ENCODE measurements at places on chromosomes 5 and 9.

- no peak for DNase-seq
Measured at GRCh38 chr9:21414220-21414940, 5.5 kb downstream of the IFNA8 start.

DNA sequence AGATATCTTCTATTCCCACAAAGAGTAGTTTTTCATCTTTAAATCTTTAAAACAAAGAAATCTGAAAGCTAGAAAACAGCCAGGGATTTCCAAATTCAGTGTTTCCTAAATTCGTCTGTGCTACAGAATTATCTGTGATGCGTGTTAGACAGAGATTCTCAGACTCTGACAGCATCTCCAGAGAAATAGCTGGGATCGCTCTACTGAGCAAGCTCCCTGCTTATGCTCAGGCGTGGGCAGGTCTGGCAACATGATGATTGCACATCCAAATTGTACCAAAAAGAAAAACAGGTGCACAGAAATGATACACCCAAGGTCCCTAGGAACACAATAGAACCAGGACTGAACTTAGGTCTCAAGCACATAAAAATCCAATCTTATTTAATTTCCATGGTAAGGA lies 22.8 kb upstream of the CRHBP start:
- DNase-seq: no peak

GRCh38 chr5:54446379-54446732 lies 9.1 kb upstream of the HSPB3 start:
- DNase-seq: no peak

- DNase-seq: no peak
Measured at GRCh38 chr5:10726179-10726912, 34.7 kb downstream of the DAP start.

GRCh38 chr9:115597330-115597895 lies 479.5 kb upstream of the TNC start:
- DNase-seq: no peak

- DNase-seq: no peak
Measured at GRCh38 chr9:127545196-127546124, 66.6 kb upstream of the STXBP1 start.

- DNase-seq: no peak
Measured at GRCh38 chr9:37102486-37102885, 17.9 kb upstream of the ZCCHC7 start.

DNA sequence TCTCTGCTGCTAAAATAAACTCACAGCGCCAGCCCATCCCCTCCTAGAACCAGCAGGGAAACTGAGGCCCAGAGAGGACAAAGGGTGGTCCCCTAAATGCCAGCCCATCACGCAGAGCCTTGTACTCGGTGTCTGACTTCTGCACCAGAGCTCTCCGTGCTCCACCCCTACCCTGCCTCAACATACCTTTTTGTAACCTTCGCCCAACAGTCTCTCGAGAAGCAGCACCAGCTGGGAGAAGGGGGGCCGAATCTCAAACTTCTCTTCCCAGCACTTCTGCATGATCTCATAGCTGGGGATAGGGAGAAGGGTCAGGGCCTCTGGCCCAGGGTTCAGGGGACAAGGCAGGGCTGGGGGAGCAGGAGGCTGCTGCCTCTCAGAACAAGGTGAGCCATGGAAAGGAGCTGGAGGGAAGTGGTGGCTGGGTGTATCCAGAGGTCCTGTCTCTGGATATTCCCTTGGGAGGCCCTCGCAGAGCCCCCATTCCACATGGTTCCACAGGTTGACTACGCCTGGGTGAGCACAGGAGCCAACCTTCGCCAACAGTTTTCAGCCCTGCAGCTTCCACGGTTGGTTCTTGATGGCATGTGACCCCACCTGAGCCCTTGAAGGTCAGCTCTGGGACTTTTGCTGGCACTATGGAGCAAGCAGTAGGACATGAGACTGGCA lies 32.3 kb upstream of the CSF1R start:
- no peak for DNase-seq

DNA sequence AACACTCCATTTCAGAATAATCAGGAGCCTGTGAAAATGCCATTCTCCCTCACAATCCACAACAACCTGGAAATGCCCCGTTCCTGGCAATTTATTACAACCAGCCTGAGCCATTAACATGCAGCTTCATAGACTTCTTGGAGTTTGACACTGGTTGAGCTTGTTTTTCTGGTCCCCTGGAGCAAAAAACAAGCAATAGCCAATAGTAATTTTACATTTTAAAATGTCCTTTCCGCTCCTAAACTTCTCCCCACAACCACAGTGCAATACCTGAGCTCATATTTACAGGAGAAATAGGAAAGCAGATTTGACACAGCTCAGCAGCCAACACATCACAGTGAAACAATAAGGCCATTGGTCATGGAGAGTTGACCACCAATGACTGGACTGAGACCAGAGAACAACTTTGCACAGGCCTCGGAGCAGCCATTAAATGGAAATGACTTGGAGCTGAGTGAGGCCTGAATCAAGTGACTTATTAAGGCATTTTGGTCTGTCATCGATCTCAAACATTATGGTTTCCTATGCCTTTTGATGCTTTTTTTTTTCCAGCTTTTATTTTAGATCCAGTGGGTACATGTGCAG lies 73.0 kb downstream of the ENC1 start:
- DNase-seq: no peak

GRCh38 chr9:101764472-101764871 lies 26.0 kb upstream of the GRIN3A start:
- no peak for DNase-seq

GRCh38 chr5:133140311-133140710 lies 88.5 kb downstream of the HSPA4 start:
- no peak for DNase-seq

- no peak for DNase-seq
Measured at GRCh38 chr9:126667190-126668055, 53.7 kb downstream of the LMX1B start.

DNA sequence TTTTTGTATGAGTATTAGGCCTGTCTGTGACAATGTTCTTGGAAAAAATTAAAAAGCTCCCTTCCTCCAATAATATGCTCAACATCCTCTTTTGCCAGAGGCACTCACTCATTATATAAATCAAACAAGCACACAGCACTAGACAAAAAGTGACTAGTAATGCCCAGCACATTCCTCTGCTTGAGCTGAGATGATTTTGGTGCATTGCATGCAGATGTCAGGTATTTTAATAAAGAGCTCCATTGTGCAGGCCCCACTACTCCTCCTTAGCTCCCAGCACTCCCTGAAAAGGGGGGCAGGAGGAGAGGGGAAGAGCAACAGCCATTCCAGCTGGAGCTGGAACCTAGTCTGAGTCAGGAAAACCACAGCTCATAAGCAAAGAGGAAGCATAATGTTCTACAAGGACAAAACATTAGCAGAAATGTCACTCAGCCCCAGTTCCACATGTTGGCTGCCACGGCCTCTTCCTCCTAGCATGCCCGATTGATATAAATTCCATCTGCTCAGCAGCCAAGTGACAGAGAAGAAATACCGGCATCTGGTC lies 348.5 kb downstream of the BNC2 start:
- peak; percentile 80 for DNase-seq

DNA sequence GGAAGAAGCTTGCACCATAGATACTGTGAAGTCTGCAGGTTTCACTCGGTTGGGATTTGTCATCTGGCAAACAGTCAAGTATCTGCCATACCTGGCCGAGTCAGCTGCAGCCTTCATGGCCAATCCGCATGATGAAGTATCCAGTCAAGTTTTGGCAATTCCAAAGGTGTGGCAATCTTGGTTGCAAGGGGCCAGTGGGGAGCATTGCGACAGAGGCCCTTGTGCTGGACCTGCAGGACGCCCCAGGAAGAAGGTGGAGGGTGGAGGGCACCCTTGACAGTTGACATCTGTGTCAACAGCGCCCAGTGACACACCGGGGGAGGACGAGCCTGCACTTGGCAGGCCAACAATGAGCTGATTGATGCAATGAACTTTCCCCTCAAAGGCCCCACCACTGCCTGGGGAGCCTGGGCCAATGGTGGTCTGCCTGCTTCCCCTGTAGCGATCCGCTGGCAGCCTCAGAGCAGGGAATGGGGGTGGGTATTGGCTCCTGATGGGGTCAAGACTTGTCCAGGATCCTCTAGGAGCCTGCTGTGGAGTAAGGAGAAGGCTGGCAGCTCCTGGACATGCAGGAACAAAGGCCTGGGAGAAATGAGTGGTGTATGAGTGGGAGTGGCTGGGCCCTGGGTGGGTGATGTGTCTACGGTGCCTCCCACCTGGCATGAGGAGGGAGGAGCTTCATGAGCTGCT lies 122.8 kb upstream of the PITX1 start:
- no peak for DNase-seq

GRCh38 chr9:99294850-99295461 lies 72.9 kb downstream of the SEC61B start:
- no peak for DNase-seq

GRCh38 chr5:72601861-72602260 lies 94.7 kb upstream of the ZNF366 start:
- no peak for DNase-seq

DNA sequence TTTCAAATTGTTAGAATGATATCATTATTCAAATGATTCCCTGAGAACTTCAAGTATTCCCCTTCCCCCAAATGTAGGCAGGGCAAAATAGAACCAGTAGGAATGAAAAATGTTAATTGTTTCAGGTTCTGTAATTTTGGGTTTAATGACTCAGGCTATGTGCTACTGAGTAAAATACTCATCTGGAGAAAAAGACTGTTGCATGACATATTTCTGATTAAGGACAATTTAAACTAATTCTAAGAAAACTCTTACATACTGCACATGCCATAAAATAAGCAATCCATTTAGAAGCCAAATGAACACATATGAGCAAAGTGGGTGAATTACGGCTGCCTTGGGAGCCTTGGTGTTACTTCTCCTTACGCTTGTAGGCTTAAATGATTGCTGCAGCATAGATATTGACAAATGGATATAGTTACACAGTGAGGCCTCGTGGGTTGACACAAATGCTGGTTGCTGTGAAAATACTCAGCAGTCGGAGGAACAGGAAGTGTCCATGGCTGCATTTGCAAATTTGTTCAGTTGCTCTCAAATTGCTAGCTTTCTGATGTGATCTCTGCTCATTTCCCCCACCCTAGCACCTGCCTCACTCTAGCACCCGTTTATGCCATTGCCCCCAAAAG lies 174.9 kb upstream of the DMAC1 start:
- no peak for DNase-seq

DNA sequence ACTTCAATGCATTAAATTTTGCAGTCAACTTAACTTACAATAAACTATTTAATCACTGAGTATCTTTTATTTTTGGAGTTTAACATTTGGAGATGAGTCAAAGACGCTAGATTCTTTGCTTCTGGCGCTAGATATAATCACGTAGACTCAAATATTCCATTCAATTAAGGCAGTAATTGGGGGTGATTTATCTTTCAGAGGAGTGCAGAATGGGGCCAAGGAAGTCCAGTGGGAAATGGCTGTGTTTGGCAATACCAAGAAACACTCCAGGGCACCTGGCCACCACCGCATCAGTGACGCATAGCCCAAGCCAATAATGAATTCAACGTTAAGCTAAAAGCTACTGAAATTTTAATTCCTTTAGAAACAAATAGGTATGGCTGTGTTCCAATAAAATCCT lies 81.2 kb downstream of the PHAX start:
- DNase-seq: no peak

- DNase-seq: peak; percentile 82
Measured at GRCh38 chr5:167716126-167716775, 575.2 kb upstream of the WWC1 start.

DNA sequence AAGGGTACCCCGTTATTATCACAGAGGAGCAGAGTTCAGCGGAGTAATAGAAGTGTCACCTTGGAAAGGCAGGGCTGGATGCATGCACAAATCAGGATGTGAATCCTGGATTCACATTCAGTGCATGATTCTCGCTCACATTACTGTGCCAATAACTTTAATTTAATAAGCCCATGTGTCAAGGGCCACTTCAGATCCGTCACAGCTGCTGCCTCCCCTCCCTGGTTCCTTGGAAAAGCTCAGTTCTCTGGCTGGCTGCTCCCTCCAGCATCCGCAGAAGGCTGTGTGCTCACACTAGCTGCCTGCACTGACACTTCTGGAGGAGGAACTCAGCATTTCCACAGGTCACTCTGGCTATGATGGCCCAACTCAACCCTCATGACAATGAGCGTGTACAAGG lies 256.8 kb upstream of the ADAMTS16 start:
- no peak for DNase-seq

GRCh38 chr5:95927927-95928723 lies 33.5 kb downstream of the ELL2 start:
- no peak for DNase-seq

DNA sequence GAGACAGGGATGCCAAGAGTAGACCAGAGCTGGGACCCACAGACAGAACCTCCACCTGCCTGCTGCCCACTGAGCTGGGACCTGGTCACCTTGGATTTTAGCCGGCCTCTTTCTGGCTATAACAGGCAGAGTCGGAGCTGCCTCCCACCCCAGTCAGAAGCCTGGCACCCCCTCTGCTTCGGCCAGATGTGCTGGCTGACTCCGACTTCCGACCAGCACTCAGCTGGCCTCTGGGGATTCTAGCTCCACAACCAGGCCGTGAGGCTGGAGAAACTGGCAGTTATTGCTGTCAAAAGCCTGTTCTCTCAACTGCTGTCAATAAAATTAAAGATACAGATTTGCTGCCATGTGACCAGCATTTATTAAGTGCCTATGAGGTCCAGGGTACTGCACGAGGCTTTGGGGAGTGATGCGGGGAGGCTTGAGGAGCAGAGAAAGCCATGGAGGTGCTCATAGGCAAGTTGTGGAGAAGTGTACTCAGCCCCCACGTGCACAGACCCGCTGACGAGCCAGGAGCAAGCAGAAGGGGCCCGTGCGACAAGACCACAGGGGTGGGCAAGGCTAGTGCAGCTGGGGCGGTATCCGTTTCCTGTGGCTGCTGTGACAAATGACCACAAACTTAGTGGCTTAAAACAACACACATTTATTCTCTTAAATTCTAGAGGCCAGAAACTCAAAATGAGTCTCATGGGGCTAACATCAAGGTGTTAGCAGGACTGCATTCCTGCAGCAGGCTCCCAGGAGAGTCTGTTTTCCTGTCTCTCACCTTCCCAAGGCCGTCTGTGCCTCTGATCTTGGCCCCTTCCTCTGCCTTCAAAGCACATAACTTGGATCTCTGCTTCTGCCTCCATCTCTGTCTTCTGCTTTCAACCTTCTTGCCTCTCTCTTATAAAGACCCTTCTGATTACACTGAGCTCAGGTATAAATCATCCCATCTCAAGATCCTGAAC lies 13.1 kb downstream of the GFI1B start:
- DNase-seq: no peak

DNA sequence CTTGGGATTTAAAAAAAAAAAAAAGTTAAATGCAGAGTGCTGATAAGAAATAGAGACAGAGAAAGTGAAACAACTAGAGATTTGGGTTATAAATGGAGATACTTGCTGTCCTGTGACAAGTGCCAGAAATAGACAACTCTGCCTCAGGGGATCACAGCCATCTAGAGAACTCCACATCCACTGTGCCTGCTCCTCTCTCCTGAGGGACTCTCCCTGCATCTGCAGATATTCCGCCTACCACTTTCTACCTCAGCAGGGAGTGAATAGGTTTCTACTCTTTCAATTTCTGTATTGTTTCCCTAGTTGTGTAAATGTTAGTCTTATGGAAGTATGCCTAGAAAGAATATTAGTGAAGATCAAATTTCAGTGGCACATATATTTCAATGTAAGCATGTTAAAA lies 307.2 kb downstream of the HTR1A start:
- DNase-seq: no peak
